ENCODE measurements at places on chromosomes 12 and 14.

- DNase-seq, result no peak
- no peaks in the 10 kb centered on the region for H3K36me3 ChIP-seq
- H3K27me3 ChIP-seq, result no peaks in the 10 kb centered on the region
- peak overlapping the region; percentile 75 for H3K27ac ChIP-seq
Observed at GRCh38 chr14:68770553-68771286, 22.1 kb downstream of the ZFP36L1 start.

- H3K4me1 ChIP-seq, result no peaks in the 10 kb centered on the region
- H3K4me3 ChIP-seq, result no peak overlapping the region
- no peak for DNase-seq
- no peaks in the 10 kb centered on the region for H3K36me3 ChIP-seq
- no peaks in the 10 kb centered on the region for H3K27me3 ChIP-seq
- no peak overlapping the region for H3K27ac ChIP-seq
Observed at GRCh38 chr12:84508851-84509260, 403.7 kb downstream of the SLC6A15 start.

DNA sequence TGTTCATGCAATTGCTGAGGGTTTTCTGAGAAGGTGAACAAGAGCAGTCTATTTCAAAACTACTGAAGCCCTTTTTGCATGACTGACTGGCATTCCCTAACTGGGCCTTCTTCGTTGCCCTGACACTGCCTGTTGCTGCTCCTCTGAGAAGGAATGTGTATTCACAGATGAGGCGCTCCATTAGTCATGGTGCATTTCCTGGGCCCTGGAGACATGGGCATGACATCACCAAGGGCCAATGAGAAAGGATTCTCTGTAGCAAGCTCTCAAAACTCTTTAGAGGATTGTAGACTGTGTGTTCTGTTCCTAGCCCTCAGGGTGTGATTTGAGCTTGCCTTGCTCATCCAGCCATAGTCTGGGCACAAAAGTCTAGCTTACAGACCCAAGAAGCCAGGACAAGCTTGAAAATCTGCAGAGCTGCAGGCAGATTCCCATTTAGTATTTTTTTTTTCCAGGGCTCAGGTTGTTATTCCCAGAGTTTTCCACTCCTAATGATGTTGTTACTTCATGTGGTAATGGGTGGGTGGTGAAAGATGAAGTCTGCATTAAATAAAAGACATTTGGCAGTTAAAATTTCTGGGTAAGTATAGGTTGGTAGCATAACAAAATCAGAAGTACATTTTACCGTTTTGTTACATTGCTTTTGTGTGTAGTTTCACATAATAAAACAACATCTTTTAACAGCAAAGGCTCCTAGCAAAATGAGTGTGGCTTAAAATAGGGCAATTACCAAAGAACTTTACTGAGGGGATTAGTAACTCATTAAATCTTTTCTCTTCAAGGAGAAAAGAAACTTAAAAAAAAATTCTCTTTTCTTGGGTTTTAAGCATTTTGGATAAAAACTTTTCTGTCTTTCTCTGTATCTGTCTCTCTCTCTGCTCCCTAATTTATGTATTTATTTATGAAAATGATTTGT lies 318.4 kb downstream of the RAD51B start:
- H3K27ac ChIP-seq, result no peak overlapping the region
- DNase-seq, result no peak
- H3K4me1 ChIP-seq, result no peaks in the 10 kb centered on the region
- H3K27me3 ChIP-seq, result no peaks in the 10 kb centered on the region
- H3K4me3 ChIP-seq, result no peak overlapping the region

- no peaks in the 10 kb centered on the region for H3K36me3 ChIP-seq
- H3K27me3 ChIP-seq, result no peaks in the 10 kb centered on the region
- H3K27ac ChIP-seq, result no peak overlapping the region
- no peak overlapping the region for H3K4me3 ChIP-seq
- no peaks in the 10 kb centered on the region for H3K4me1 ChIP-seq
- no peak for DNase-seq
Observed at GRCh38 chr14:22315336-22315735, 273.7 kb downstream of the DAD1 start.
